ENCODE measurements at places on chromosomes 7 and 10.

DNA sequence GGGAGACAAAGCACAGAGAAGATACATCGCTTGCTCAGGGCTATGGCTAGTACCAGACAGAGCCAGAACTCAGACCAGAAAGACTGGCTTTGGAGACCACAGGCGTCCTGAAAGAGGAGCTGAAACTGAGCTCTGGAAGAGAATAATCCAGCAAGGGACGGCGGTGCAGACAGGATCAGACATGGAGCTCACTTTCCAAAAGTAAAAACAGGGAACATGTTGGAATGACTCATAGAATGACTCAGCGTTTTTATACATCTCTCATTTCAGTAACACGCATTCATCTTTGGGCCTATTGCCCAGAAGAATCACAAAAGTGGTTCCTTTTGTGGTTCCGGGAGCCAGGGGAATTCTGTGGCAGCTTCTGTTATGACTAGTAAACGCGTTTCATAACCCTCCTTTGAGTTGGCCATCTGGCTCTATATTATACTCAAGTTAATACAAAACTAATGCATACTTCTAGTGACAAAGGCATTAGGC lies 37.2 kb downstream of the PLEKHS1 start:
- DNase-seq, result peak; percentile 62

DNA sequence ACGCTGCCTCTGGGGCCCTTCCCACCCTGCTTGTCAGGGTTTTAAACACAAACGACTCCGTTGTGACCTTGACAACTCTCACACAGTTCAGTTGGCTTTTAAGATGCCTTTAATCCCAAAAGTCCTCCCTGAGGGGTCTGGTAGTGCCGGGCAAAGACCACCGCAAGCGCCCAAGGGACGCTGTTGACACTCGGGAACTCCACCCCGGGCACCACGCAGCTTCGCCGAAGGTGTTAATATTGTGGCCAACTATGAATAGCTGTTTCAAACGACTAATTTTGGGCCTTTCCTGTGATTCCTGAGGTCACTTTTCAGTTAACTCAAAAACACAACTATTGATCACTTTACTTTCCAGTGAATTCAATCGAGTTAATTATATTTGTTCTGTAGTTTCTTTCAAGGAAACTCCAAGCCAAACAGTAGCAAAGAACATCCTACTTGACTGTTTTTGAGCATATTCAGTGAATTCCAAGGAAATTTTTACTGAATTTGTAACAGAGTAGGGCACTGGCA lies 958 bp upstream of the ESYT2 start:
- no peak for DNase-seq

DNA sequence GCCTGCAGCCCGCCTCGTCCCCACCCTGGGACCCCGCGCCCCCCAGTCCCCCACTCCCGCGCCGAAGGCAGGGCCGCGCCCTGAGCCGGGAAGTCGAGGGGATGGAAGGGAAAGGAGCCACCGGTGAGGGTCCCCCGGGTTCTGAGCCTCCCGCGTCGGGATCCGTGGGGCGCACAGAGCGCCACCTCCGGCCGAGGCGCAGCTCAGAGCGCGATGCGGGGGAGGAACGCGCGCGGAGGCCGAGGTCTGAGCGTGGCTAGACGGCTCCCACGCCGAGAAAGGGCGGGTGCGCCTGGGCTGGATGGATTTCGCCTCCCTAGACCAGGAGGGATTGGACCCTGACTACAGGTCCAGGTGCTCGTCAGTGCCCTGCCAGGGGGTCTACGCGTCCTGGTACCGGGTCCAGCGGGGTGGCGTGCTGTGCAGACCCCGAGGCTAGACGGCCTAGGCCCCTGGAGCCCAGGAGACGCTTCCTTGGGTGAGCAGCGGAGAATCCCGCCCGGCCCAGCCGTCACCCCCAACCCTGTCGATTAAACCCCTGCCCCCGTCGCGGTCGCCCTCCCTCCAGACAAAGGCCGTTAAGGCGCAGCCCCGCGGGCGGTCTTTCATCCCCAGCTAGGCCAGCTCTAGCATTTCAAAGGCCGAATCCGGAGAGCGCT lies 986 bp upstream of the PDGFA start:
- peak; percentile 19 for DNase-seq

DNA sequence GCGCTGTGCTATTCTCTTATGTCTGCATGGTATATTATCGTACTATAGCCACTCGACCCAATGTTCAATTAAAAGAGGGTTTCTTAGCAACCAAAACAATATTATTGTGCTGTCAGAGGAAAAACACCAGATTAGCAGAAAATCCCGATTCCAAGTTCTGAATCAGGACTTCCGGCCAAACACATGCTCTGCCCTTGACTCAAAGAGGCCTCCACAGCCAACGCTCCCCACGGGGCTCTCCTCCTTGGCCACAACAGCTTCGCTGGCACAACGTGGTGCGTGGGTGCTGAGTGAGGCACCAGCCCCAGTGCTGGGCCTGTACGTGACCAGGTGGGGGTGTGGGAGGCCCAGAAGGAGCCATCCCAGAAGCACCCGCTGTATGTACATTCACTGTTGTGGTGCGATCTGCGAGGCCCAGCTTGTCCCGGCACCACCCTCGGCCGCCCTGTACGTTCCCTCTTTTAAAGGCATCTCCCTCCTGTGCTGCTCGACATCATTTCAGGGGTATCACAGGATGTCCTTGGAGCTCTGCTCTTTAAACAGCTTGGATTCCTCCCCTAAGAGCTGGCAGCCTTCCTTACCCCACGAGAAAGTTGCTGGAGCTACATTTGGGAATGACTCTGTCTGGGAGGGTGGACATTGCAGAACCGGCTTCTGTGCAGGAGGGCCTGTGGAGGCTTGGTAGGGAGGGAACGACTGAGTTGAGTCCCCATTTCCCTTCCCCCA lies 736.2 kb downstream of the PARD3 start:
- DNase-seq, result peak; percentile 91

GRCh38 chr10:73765066-73765465 lies 16.8 kb upstream of the CHCHD1 start:
- no peak for DNase-seq

DNA sequence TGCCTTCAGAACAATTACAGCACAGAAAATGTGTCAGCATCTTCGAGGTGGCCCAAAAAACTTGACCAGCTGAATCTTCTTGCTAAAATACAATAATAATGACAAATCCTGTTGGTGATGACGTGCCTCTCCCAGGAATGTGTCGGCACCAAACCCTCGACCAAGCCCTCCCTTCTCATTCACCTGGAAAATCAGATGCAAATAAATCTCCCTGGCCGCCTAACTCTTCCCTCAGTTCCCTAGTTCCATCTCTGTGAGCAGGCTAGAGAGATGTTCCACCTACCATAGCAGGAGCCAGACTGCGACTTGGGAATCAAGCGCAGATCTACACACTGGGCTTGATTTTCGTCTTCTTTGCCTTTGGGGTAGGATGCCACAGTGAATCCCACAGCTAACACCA lies 4.1 kb downstream of the PRSS1 start:
- DNase-seq, result no peak

DNA sequence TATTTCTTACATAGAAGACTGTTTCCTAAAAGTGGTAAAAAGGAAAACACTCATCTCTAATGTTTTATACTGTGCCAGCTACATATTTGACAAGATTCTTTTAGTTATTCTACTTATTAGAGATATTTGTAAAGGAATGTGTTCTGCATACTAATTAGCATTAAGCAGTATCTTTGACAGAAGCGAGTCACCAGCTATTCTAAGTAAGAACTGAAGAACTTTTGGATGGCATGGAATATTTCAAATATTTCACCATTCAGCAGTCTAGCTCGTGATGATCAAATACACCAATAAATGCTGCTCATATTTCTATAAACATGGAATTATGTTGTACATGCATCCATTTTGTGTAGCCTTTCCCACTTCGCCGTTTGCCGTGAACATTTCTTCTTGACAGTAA lies 241.6 kb upstream of the TCF7L2 start:
- DNase-seq, result no peak

- no peak for DNase-seq
These were observed 195.8 kb upstream of the FAM3C start for GRCh38 chr7:121591926-121592325.

GRCh38 chr10:86644794-86645445 lies 9.4 kb upstream of the OPN4 start:
- no peak for DNase-seq

- DNase-seq, result no peak
These were observed 323.4 kb upstream of the GRM3 start for GRCh38 chr7:86320341-86320740.

DNA sequence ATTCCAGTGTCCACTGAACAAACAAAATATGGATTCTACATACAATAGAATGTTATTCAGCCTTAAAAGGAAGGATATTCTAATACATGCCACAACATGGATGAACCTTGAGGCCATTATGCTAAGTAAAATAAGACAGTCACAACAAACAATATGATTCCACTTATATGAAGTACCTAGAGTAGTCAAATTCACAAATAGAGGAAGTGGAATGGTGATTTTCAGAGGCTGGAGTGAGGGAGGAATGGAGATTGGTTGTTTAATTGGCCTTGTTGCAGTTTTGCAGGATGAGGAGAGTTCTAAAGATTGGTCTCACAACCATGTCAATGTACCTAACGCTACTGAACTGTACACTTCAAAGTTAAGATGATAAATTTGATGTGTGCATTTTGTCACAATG lies 119.6 kb downstream of the CHN2 start:
- no peak for DNase-seq

DNA sequence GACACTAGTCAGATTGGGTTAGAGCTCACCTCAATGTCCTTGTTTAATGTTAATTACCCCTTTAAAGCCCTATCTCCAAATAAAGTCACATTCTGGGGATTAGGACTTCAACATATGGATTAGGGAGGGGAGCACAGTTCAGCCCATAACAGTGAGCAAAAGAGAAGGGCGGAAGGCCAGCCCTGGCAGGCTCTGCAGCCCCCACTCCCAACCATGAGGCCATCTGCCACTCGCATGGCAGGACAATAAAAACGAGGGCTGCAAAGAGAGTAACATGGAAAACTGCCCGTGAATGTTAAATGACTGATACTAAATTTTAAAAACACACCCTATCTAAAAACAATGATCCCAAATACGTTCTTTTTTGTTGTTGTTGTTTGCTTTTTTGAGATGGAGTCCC lies 38.7 kb downstream of the RGS10 start:
- DNase-seq, result no peak

GRCh38 chr10:121942749-121943416 lies 15.1 kb upstream of the ATE1 start:
- peak; percentile 90 for DNase-seq

DNA sequence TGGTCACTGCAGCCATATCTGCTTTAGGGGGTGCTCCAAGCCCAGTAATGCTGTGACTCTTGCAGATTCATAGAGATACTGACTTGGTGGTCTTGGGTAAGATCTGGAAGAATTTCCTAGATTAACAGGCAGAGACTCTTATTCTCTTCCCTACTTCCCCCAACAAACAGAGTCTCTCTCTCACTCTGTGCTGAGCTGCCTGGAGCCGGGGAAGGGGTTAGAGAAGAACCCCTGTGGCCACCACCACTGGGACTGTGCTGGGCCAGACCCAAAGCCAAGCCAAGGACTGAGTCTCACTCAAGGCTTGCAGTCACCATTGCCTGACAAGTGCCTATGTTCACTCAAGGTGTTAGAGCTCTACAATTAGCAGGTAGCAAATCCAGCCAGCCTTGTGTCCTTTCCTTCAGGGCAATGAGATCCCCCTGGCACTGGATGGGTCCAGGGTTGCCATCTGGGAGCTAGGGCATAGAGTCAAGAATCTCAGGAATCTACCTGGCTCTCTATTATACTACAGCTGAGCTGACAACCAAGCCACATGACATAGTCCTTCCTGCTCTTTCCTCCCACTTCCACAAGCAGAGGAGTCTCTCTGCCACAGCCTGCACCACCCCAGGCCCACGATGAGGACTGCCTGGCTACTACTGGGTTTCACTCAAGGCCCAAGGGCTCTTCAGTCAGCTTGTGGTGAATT lies 41.4 kb upstream of the TECTB start:
- no peak for DNase-seq

DNA sequence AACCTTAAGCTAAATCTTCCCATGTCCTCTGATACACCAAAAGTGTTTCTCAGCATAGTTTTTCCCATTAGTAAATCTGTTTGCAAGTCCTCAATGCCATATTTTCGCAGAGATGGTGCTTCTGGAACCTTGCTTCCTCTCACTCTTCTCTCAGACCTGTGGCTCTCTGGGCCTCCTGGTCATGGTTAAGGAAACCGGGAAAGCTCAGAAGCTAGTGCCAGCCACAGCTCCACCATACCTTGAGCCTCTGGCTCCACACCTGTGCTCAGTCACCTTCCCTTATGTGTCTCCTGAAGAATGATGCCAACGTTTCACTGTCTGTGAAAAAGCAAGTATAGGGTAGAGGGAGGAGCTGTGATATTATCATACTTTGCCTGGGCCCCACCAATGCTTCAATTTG lies 149.6 kb downstream of the CYP26A1 start:
- no peak for DNase-seq

DNA sequence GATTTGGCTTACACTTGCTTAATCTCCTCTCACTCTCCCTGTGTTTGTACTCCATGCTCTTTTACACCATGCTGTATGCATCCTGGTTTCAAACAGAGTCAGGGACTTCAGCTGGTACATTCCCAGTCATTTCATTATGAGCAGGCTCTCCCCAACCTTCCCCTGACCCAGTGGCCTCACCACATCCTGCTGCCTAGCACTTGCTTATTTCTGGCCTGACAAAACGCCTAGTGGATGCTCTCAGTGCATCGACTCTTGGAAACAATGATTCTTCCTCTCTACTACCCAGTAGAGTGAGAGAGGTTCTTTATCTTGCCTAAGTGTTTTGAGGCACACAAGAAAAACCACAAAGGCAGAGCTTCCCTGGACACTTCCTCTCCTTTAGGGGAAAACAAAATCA lies 63.4 kb downstream of the CAV1 start:
- no peak for DNase-seq

DNA sequence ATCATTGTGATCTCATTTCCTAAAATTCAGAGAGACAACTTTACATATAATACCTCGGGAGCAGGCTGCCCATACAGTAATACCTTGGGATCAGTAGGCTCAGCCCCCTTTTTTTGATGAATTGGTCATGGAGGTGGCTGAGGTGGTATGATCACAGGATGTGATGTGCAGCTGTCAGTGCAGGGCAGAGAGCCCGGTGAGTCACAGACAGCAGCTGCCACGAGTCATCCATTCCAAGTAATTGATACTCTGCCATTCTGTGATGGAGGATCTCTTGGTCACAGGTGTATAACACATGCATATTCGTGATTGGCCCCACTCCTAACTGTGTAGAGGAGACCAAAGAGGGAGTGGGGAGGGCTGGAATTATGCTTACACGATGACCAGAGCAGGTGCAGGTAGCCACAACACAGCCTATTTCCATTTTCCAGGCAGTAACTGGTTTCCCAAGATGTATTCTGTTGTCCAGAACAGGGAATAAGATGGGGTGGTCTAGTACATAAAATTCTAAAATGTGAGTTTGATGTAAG lies 14.1 kb downstream of the NRCAM start:
- DNase-seq, result peak; percentile 72

- peak; percentile 98 for DNase-seq
These were observed 702 bp upstream of the KAZALD1 start for GRCh38 chr10:101060951-101061623.

GRCh38 chr10:88253622-88254021 lies 329.5 kb downstream of the RNLS start:
- DNase-seq, result no peak

DNA sequence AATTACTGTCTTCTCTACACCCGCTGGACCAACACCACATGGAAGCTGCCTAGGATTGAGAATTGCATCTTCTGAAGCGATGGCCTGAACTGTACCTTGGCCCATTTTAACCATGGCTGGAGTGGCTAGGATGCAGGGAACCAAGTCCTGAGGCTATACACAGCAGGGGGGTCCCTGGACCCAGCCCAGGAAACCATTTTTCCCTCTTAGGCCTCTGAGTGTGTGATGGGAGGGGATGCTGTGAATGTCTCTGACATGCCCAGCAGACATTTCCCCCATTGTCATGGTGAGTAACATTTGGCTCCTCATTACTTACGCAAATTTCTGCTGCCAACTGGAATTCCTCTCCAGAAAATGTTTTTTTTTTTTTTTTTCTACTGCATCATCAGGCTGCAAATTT lies 822.7 kb downstream of the PCDH15 start:
- no peak for DNase-seq
